ENCODE measurements at places on chromosomes 2 and 18.

DNA sequence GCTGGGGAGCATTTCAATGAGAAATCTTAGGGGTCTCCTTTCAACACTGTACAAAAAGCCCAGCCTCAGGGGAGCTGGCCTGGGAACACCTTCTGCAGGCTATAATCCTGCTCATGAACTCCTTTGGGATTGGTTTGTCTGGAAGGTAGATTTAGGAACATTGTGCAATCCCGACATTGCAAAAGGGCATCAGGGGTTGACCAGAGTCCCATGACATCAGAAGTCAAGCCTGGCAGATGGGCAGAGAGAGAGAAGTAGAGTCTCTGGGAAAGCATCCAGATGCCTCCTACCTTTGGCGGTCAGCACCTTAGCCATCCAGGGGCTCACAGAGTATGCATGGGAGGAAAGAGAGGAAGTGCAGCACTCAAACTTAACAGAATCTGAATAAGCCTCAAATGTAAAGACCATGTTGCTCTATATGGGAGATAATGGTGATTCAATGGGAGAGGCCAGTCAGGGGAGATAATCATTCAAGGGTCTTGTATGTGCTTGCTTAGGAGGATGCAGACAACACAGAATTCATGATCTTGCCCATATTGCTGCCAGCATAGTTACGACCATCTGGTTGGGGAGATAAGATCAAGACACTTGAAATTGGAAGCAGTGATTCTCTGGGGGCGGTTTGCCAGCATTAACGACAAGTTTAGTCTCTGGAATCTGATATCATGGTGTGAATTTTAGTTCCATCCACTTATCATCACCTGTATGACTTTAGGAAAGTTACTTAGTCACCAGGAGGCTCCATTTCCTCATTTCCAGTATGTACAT lies 58.3 kb upstream of the UPP2 start:
- no peak for DNase-seq

- DNase-seq = no peak
Measured at GRCh38 chr2:19580264-19580663, 221.8 kb upstream of the OSR1 start.

DNA sequence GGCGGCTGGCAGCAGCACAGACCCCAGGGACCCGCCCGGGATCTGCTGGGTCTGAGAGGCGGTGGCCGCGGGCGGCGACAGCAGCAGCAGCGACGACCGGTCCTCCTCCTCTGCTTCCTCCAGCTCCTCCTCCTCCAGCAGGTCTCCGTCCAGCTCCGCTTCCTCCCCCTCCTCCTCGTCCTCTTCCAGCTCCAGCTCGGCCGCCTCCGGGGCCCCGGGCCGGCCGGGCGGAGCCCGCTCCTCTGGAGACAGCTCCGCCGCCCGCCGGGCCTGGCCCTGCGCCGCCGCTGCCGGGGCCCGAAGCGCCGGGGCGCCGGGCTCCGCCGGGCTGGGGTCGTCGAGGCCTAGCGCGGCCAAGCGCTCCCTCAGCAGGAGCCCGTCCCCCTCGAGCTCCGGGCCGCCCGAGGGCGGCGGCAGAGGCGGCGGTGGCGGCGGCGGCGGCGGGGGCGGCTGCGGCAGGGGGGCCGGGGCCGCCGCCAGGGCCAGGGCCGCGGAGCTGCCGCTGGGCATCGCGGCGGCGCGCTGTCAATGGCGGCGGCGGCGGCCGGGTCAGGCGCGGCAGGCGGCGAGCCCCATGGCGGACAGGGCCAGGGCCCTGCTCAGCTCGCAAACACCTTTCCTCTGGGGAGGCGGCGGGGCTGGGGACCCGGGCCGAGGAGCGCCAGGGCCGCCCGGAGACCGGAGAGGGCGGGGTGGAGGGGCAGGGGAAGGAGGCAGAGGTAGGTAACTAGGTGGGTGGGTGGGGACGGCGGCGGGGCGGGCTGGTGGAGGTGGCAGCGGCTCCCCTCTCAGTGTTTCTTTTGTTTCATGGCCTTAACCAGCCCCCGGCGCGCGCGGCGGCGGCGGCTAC lies 445 bp downstream of the MEX3C start:
- DNase-seq = peak; percentile 39

GRCh38 chr18:24254071-24254470 lies 115.2 kb downstream of the CABYR start:
- DNase-seq = no peak

GRCh38 chr2:23828256-23828980 lies 98.5 kb downstream of the ATAD2B start:
- DNase-seq = no peak

DNA sequence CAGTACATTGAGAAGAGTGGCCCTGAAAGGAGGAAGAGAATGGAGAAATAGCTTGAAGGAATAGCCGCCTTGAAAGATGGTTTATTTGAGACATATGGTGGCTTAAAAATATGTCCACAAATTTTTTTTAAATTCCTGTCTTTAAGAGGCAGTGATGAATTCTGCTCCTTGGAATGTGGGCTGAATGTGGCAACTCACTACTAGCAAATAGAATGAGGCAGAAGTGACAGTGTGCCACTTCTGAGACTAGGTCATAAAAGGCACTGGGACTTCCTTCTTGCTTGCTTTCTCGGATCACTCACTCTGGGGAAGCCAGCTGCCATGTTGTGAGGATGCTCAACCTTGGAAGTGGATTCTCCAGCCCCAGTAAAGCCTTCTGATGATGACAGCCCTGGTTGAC lies 67.0 kb downstream of the FAM161A start:
- DNase-seq = no peak

GRCh38 chr18:48766487-48766886 lies 184.3 kb downstream of the SMAD7 start:
- DNase-seq = no peak

GRCh38 chr2:60544954-60545560 lies 8.4 kb downstream of the BCL11A start:
- no peak for DNase-seq

DNA sequence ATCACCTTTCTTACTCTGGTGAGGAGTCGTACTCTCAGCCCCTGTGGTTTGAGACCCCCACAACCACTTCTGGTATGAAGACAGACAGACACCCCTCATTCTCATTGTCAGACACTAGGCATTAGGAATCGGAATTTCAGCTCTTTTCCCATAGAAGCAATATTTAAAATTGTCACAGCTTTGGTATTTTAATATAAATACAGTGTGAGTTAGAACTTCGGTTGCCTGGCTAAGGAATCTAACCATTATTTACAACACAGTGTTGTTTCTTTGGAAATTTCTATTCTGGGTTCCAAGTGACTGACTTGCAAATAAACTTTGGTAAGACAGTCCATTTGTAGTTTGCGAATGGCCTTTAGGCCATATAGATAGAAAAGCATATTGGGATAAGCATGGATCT lies 318.1 kb downstream of the PARD3B start:
- no peak for DNase-seq

DNA sequence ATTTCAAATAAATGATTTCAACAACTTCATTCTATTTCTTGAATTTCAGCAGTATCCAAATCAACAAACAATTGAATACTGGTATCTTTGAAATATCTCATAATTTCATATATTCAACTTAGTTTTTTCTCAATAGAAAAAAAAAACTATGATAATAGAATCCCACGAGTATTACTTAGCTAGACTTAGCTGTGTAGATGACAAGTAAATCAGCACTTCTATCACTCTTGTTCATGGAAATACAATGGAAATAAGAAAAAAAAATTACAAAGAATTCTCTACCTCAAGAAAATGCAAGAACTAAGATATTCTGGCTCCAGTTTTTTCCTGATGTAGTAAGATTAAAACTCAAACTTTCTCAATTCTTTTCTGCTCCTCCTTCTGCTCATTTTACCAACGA lies 256.2 kb upstream of the KYNU start:
- no peak for DNase-seq

DNA sequence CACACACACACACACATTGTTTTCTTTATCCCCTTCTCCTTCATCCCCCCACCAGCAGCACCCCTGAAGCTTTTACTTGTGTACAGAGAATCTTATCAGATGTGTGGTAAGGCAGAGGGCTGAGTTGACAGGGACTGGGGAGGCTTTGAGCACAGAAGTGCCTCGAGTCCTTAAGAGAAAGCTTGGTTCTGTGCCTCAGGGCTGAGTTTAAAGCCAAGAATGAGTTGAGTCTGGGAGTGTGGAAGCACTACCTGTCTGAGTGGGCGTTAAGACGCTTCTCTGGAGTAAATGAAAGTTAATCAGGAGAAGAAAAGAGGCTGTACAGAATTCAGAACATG lies 2.7 kb downstream of the ID2 start:
- peak; percentile 40 for DNase-seq

DNA sequence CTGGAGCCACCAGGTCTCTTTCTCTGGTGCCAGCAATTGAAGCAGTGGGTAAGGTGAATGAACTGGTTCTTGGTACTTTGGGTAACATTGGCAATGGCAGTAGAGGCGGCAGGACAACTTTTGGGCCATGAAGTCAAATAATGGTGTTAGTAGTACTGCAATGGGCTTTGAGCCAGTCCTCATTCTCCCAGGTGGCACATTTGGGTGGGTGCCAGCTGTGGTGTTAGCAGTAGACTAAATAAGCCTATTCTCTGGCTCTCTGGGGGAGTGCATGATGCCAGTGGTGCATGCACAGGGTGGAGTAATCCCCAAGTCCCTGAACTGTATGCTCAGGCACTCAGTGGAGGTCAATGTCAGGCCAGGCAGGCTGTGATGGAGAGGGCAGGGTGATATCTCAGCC lies 120.2 kb upstream of the LRRTM4 start:
- no peak for DNase-seq

GRCh38 chr2:200525066-200525465 lies 941 bp upstream of the SGO2 start:
- no peak for DNase-seq

DNA sequence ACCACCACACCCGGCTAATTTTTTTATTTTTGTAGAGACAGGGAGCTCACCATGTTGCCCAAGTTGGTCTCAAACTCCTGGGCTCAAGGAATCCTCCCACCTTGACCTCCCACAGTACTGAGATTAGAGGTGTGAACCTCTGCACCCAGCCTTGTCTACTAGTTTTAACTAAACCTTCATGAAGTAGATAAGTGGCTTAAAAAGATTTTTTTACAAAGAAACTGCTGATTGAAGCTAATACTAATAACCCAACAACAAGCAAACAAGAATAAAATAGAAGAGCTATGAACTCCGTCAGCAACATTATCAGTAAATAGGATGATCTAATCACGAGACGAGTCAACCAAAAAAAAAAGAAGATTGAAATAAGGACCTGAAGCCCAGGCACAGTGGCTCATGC lies 18.8 kb downstream of the NDUFB3 start:
- DNase-seq = no peak

- DNase-seq = no peak
Measured at GRCh38 chr2:172048508-172049503, 36.5 kb upstream of the DLX1 start.

- no peak for DNase-seq
Measured at GRCh38 chr18:8065284-8065683, 498.2 kb downstream of the PTPRM start.

GRCh38 chr2:221502270-221503010 lies 69.7 kb downstream of the EPHA4 start:
- DNase-seq = no peak

- no peak for DNase-seq
Measured at GRCh38 chr2:181021199-181021789, 40.9 kb downstream of the UBE2E3 start.

DNA sequence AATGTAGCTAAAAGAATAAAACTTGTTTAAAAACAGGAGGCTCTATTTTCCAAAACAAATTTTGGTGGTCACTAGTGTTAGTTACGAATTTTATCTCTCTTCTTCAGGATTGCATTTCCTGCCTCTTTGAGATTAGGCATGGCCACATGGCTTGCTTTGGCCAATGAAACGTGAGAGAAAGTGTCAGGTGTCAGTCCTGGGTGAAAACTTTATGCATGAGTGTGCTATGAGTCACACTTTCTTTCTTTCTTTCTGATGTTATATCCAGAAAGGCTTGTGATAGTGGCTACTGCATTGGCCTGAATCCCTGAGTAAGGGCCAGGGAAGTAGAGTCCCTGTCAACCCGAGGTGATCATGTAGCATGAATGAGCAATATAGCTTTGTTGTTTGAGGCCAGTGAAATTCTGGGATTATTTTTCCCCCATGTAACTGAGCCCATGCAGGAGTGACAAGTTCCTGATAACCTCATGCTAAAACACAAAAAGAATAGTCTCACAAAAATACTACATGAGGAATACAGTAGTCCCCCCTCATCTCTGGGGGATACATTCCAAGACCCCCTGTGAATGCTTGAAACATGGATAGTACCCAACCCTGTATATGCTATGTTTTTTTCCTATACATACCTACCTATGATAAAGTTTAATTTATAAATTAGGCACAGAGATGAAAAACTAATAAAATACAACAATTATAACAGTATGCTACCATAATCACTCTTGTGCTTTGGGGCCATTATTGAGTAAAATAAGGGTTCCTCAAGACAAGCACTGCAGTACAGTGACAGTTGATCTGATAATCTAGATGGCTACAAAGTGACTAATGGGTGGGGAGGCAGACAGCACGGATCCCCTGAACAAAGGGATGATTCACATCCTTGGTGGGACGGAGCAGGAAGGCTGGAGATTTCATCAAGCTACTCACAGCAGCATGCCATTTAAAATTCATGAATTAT lies 109.5 kb downstream of the CDC42EP3 start:
- no peak for DNase-seq

DNA sequence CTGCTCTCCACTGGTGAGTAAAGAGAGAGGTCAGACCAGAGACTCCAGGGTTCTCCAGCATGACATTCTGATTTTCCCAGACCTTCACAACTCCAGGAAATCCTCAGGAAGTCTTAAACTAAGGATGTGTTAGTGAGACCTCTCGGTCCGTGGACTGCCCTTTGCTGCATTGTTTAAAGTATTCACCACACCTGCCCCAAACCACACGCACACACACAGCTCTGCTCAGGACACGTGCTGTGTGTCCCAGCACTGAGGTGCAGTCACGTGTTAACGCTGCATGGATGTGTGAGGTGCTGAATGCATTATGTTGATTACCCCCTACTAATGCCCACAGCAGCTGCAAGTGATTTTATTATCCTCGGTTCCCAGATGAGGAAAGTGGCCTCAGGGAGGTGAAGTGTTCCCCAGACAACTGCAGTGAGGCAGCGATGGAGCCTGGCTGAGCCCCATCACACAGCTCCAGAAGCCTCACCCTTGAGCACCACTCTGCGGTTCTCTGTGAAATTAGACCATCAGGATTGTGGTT lies 68.4 kb downstream of the TRAPPC12 start:
- no peak for DNase-seq

GRCh38 chr2:45836316-45836715 lies 184.8 kb downstream of the PRKCE start:
- DNase-seq = no peak

GRCh38 chr18:21763846-21764646 lies 23.5 kb downstream of the MIB1 start:
- DNase-seq = no peak

DNA sequence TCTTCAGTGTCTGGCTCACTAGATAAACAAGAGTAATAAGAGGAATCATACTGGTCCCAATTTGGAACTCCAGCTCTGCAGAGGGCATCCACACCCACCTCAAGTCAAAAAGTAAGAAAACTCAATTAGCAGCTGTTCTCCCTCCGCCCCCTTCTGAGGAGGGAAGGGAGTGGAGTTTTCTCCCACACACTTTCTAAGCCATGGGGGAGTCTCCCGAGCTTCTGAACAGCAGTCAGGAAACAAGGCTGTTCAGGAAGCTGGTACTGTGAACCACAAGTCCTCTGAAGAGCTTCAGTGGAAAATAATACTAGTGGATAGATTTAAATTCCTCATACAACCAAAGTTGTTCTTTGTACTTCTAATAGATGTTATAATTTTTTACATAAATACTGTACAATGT lies 32.9 kb upstream of the SPTBN1 start:
- no peak for DNase-seq

All from C1 segment of cervical spinal cord (tissue), 14 donors.